ENCODE measurements at places on chromosomes 13 and 19.

DNA sequence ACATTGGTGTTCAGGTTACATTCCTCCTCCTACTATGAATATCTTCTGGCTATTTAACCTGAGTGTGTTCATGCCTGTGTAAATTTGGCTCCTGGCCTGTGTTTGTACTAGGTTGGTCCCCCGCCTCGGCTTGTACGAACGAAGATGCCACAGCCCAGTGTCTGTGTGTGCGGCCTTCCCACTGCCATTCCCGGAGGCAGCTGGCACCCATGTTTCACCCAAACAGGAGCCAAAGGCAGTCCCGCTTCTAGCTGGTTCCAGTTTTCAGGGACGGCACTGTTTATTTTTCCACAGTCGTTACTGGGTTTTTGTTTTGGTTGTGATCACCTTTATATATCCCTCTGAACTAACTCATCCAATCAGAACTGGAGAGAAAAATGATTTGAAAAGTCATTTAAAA, 102.5 kb upstream of the ZNF536 start:
- no peak for DNase-seq

DNA sequence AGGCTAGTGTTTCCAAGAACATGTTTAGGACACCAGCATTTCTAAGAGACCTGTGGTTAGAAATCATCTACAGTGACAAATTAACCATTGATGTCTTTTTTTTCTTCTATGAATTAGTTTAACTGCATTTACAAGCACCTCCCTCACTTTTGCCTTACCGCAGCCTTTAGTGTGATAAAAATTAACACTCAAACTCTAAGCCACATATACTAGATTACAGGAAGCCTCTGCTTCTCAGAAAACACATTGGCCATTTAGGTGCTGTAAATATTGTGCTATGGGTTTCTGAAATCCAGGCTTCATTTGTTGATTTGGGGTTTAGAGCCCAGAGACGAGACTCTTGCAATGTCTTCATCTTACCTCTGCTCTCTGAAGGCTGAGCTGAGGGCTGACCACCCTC, 34.6 kb upstream of the OLFM4 start:
- DNase-seq: no peak

GRCh38 chr13:92187378-92187989, 789.1 kb downstream of the GPC5 start:
- DNase-seq: peak; percentile 11

DNA sequence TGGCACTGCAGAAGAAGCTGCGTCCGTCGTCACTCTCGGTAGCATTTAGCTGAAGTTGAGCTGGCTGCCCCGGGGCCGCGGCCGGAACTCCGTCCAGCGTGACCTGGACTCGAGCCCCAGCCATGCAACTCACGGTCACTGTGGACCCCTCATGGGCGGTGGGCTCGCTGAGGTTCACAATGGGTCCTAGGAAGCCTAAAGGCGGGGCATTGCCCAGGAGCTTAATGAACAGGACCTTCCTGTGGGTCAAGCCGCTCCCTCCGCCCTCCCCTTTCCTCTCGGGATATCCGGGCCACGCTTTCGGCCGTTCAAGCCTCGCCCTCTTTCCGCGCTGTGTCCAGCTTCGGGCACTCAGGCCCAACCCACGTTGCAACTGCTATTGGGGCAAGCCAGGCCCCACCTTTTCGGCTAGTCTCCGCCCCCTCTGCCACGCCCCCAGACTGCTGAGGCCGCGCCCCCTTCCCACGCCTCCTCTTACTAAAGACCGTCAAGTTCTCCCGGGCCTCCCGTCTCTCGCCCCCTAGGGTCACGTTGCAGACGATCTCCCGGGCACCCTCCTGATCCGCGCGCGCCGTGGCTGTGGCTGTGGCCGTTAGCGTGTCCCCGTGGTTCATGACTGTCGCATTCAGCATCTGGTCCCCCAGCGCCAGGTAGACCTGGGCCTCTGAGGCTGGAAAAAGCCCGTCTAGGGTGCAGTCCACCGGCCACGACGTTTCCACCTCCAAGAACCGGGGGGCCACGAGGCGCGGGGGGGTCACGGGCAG, 1.4 kb upstream of the RAVER1 start:
- peak; percentile 78 for DNase-seq

- DNase-seq: no peak
Measured at GRCh38 chr13:30816736-30817135, 81.4 kb downstream of the ALOX5AP start.

- DNase-seq: no peak
Measured at GRCh38 chr13:29664591-29664990, 69.1 kb upstream of the SLC7A1 start.

GRCh38 chr19:12574036-12574435, 22.8 kb upstream of the ZNF564 start:
- DNase-seq: no peak

- DNase-seq: no peak
Measured at GRCh38 chr19:12821761-12822160, 12.6 kb downstream of the RTBDN start.

- DNase-seq: no peak
Measured at GRCh38 chr13:113448885-113449692, 4.2 kb downstream of the ADPRHL1 start.

DNA sequence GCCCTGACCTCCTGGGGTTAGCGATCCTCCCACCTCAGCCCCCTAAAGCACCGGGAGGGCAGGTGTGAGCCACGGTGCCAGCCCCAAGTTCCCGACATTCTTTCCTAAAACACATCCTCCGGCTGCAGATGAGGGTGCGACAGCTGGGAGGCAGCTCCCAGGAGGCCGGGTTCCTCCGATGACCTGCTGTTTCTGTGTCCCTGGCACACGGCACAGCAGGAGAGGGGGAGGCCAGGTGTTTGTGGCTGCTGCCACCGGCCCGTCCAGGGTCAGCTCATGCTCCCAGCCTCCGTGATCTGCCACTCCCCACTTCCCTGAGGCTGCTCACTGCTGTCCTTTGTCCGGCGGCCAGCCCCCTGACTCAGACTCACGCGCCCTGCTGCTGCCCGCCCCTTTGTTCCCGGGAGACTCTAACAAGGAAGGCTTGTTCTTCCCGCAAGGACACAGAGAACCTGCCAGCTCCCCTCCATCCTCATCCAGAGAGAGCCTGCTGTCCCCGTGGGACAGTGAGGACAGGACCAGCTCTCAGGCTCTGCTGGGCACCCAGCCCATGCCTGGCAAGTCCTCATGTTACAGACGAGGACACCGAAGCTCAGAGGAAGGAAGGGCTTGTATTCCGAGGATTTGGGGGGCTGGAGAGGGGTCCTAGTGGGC, 10.6 kb upstream of the MADCAM1 start:
- no peak for DNase-seq

DNA sequence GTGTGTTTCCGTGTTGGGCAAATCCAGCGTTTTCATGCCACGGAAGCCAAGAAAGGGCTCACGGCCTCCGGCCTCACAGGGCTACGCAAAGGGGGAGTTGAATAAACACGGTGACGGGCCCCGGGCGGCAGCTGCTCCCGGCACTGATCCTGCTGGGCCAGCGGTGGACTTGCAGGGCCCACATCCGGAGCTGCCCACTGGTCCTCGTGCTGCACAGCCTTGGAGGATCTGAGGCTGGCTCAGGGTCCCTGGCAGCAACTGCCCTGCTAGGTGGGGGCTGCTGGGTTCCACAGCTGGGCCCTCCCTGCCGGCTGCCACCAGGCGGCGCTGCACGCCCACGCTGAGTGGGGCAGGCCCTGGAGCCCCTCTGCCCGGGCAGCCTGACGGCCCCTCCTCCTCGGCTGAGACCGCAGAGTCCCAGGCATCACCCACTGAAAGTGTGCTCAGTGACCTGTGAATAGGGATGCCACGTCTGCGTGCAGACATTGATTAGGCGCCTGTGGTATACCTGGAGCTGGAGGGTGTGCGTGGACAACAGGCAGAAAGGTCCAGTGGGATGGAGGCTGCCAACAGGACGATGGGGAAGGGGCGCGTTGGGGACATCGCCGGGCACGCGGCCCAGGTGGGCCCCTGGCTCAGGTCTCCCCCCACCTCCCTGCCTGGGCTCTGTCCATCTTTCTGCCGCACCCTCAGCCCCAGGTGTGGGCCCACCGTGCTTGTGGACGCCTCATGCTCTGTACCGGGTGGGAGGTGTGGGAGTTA, 5.3 kb upstream of the HCN2 start:
- DNase-seq: no peak

- no peak for DNase-seq
Measured at GRCh38 chr19:38252941-38253691, 3.1 kb downstream of the PPP1R14A start.

DNA sequence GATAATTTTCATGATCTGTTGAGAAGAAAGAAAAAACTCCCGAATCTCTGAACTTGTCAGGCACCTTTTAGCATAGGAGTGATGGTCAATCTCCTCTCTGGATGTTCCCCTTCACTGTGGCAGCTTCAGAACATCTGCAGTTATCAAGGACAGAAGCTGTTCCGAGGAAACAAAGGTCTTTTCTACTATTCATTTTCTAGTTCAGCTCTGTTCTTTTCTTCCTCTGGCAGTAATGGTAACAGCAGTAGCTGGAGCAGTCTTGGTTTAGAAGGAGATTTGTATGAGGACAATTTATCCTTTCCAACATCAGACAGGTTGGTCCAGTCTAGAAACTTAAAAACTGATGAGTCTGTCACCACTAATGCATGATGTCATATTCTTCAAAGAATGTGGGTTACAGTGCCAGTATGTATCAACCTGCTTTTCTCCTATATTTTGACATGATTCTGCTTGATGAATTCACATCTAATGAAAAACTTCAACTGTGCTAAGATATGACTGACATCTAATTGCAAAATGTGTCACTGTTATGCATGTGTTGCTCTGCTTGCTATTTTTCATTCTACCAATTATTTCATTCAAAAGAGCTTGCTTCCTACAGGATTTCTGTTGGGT, 41.0 kb downstream of the AKAP11 start:
- no peak for DNase-seq

- no peak for DNase-seq
Measured at GRCh38 chr13:38821770-38822551, 135.1 kb downstream of the FREM2 start.

DNA sequence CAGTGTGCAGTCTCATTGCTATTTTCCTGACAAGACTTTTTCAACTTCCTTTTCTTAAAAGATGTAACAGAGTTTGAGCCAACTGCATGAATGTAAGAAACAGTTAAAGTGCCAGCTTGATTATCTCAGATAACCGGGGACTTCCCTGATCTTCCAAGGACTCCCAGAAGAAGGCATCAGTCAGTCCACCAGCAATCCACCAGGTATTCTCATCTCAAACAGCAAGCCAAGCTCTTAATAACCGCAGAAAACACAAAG, 350.1 kb downstream of the LIG4 start:
- DNase-seq: no peak

GRCh38 chr13:113034451-113035212, 65.6 kb downstream of the MCF2L start:
- DNase-seq: no peak

DNA sequence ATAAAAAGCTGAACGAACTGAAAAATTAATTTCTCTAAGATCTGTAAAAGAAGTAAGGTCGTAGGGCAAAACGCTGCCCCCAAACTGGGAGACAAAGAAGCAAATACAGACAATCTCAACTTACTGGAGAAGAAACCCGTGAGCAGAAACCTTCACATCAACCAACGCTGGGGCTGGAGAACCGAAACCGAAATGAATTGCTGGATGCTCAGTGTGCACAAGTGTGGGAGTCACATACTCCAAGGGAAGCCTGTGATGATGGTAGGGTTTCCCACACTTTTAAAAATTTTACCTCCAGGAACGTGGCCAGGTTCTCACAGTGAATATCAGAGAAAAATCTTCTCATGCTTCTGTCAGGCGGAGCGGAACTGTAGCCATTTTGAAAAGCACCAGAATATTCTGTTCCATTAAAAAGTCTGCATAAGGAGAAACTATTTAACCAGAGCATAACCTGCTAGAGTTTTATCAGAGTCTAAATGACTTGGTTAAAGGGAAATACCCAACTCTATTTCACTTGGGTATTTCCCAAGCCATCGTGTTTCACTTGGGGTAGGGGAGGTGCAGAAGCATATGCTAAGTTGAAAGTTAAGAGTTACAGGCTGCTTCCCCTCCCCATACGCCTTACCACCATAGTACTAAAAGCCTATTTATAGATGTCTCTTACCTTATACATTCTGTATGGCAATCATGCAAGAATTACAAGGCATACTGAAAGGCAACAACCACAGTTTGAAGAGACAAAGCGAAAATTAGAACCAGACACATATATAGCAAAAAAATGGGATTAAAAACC, 110.5 kb upstream of the SLITRK1 start:
- DNase-seq: no peak

DNA sequence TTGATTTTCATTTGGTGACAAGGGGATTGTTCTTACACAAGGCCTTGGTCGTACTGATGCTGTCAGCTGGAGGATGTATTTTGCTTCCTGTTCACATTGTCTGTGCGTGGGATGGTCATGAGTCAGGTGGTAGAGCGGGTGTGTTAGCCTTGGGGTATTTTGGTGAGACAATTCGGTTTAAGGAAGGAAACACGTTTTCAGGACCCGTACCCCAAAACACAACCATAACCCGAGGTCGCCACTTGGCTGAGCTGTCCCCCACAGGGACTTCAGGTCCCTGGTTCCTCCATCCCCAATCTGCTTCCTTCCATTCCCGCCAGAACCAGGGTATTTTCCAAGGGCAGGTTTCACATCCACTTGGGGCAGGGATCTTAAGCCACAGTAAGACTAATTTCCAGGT, 15.0 kb downstream of the MYO9B start:
- DNase-seq: no peak

DNA sequence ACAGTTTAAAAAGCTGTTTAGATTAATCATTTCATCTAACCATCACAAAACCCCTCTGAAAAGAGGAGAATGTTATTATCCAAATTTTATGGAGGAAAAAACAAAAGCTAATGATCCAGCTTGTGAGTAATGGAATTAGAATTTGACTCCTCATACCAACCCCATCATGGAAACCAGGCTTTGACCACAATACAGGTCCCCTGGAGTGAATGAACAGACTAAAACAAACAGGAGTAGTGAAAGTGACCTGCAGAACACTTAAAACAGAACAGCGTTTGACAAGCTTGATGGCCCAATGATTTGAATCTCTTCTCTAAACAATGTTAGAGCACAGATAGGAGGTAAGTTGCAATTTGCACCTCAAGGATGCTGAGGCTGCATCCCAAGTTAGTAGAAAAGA, 230.0 kb downstream of the DCT start:
- DNase-seq: peak; percentile 86

DNA sequence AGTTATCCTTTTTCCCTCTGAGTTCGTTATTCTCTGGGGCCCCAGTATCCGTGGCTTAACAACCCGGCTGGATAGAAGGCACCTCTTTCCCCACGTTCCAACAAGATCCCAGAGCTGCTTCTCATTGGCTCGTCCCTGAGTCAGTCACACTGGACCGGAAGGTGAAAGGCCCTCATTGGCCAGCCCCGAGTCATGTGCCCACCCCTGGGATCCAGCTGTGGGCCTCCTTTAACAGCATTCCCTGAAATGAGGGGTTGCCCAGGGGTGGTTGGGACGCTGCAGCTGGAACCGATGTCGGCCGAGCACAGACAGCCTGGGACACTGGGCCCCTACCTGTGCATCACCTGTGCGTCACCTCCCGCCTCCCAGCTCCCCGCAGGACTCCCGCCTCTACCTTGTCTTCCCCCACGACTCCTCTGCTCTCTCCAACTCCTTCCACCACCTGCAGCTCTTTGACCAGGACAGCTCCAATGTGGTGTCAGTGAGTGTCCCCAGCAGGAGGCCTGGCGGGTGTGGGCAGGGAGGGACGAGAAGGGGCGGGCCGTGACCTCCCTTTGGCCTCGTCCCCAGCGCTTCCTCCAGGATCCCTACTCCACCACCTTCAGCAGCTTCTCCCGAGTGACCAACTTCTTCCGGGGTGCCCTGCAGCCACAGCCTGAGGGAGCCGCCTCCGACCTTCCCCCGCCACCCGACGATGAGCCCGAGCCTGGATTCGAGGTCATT, 4.3 kb downstream of the TBC1D17 start:
- DNase-seq: no peak

- DNase-seq: no peak
Measured at GRCh38 chr19:38837656-38838121, 6.1 kb upstream of the ECH1 start.

GRCh38 chr13:106036870-106037269, 498.6 kb downstream of the EFNB2 start:
- DNase-seq: no peak

Measured in non-pigmented ciliary epithelial cell (primary cell).